ENCODE measurements at places on chromosomes 1 and 21.

- H3K4me1 ChIP-seq, result no peaks in the 10 kb centered on the region
- H3K36me3 ChIP-seq, result no peaks in the 10 kb centered on the region
- H3K4me3 ChIP-seq, result no peak overlapping the region
- H3K27me3 ChIP-seq, result no peaks in the 10 kb centered on the region
- no peak overlapping the region for H3K27ac ChIP-seq
- DNase-seq, result no peak
Observed at GRCh38 chr1:245804696-245805095, 649.9 kb downstream of the KIF26B start.

- no peaks in the 10 kb centered on the region for H3K27me3 ChIP-seq
- DNase-seq, result no peak
- H3K36me3 ChIP-seq, result no peaks in the 10 kb centered on the region
- H3K4me1 ChIP-seq, result no peaks in the 10 kb centered on the region
Observed at GRCh38 chr1:231215681-231216385, 25.2 kb upstream of the GNPAT start.

DNA sequence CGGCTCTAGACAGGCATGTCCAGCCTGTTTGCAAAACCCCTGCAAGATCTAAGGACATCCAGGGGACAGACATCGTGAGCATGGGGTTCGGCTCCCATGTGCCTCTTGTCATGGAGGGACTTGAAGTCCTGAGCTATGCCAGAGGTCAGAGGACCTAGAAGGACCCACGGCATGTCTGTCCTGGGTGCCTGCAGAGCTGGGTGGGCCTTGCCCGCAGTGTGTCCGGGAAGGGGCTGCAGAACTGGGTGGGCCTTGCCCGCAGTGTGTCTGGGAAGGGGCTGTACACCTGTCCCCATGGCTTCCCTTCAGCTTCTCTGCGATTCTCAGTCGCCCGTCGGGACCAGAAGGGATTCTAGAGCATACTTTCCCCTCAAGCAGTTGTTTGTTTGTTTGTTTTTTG, 20.0 kb upstream of the TRAPPC10 start:
- H3K4me1 ChIP-seq, result no peaks in the 10 kb centered on the region
- H3K36me3 ChIP-seq, result no peaks in the 10 kb centered on the region
- no peak overlapping the region for H3K4me3 ChIP-seq
- DNase-seq, result no peak
- H3K27me3 ChIP-seq, result no peaks in the 10 kb centered on the region
- H3K27ac ChIP-seq, result no peak overlapping the region

DNA sequence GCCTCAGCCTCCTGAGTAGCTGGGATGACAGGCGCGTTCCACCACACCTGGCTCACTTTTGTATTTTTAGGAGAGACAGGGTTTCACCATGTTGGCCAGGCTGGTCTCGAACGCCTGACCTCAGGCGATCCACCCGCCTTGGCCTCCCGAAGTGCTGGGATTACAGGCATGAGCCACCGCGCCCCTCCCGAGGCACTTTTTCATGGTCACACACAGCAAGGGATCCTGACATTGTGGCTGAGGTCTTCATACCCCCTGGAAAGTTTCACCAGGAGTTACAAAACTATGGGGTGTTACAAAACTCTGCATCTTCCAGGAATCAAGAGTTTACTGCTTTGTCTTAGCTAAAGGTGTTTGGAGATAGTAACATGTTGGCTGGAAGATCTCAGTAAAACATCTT, 234.3 kb upstream of the TMEM51 start:
- no peaks in the 10 kb centered on the region for H3K36me3 ChIP-seq
- no peak overlapping the region for H3K4me3 ChIP-seq
- DNase-seq, result no peak
- no peak overlapping the region for H3K27ac ChIP-seq
- H3K27me3 ChIP-seq, result no peaks in the 10 kb centered on the region

DNA sequence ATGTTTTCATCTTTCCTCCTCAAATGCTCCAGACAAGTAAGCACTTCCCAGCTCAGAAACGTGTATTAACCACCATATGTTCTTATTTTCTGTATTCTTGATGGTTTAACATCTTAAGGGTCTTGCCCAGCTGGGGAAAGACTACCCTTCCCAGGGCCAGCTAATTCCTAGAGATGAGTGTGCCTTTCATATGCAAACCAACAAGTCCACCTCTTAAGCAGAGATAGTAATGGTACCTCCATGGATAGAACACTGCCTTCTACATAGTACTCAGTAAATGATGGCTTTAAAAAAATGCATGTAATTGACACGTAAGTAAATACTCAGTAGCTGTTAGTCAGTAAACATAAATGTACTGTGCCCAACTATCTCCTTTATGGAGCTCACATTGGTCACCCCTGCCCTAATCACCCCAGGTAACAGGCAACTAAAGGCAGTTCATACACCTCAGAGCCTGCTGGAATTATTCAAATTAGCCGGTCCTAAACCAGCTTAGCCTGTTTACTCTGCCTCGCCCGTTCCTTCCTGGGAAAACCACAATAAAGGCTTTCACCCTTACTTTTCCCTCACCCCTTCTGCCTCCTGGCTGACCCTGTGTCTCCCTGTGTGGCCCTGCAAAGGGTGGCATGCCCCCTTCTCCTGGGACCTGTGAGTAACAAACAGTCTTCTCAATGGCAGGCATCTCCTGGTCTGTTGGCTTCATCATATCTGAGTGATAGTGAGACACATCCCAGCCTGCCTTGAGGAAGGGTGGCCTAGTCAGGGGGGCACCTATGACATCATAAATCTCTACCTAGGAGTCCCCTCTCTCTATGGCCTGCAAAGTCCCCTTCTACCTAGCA, 40.1 kb upstream of the KLHDC7A start:
- no peak overlapping the region for H3K4me3 ChIP-seq
- no peaks in the 10 kb centered on the region for H3K27me3 ChIP-seq
- H3K27ac ChIP-seq, result no peak overlapping the region
- no peaks in the 10 kb centered on the region for H3K36me3 ChIP-seq
- no peaks in the 10 kb centered on the region for H3K4me1 ChIP-seq
- DNase-seq, result no peak

DNA sequence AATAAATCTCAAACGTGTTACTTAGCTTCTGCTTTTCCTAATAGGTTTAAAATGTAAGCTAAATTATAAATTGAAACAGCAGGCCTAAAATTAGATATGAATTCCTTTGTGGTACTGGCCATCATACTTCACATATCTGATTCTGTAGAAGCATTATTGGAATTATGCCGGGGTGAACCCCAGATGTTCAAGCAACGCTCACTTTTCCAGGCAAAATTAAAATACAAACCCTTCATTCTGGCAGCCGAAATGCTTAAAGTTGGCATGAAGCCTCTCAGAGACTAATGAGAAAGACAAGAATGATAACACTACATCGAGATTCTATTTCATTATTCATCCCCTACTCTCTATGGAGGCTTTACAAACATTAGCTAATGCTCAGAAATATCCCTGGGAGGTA, 1352.7 kb upstream of the ADGRL2 start:
- H3K27me3 ChIP-seq, result no peaks in the 10 kb centered on the region
- no peaks in the 10 kb centered on the region for H3K4me1 ChIP-seq
- no peak overlapping the region for H3K27ac ChIP-seq
- no peak overlapping the region for H3K4me3 ChIP-seq

DNA sequence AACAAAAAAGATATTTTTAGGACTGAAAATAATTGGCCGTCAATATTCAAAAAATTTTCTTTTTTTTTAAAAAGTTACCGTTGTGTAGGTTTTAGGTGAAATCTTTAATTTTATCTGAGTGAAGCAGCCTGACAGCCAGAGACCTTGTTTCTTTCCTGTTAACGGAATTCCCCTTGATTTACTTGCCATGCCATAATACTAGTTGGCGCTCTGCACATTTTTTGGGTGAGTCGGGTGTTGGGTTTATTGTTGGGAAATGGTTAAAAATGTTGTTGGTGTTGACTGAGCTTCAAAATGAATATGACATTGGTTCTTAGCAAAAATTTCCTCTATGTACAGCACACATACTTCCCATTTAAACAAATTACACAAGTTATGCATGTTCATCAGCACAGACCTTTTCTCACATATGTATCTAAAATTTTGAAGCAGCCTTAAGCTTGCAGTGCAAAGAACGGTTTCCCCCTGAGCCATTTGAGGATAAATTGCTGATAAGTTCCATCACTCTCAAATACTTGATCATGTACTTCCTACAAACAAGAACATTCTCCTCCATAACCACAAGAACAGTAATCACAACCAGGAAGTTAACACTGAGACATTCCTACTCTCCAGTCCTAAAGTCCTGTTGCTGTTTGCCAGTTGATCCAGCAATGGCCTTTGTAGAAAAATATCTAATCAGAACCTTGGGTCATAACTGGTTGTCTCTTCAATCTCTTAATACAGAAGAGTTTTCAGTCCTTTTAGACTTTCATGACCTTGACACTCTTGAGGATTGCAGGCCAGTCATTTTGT, 34.2 kb downstream of the CAMTA1 start:
- H3K4me1 ChIP-seq, result no peaks in the 10 kb centered on the region
- H3K36me3 ChIP-seq, result no peaks in the 10 kb centered on the region
- no peak for DNase-seq
- no peaks in the 10 kb centered on the region for H3K27me3 ChIP-seq

DNA sequence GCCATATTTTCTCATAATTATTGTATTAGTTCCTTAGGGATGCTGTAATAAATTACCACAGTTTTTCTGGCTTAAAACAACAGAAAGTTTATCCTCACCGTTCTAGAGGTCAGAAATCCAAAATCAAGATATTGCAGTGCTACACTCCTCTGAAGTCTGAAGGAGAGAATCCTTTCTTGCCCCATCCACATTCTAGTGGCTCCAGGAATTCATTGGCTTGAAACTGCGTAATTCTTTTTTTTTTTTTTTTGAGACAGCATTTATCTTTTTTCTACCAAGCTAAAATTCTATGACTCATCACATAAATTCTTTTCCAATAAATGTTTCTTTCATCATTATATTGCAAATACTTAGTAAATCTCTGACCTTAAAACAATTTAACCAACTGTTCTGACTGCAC, 451.0 kb upstream of the RGS18 start:
- H3K4me1 ChIP-seq, result no peaks in the 10 kb centered on the region
- H3K4me3 ChIP-seq, result no peak overlapping the region
- H3K36me3 ChIP-seq, result no peaks in the 10 kb centered on the region
- H3K27me3 ChIP-seq, result no peaks in the 10 kb centered on the region

GRCh38 chr1:33784876-33785275, 79.0 kb upstream of the HMGB4 start:
- no peak overlapping the region for H3K27ac ChIP-seq
- H3K4me1 ChIP-seq, result no peaks in the 10 kb centered on the region
- no peaks in the 10 kb centered on the region for H3K27me3 ChIP-seq
- H3K4me3 ChIP-seq, result no peak overlapping the region
- H3K36me3 ChIP-seq, result no peaks in the 10 kb centered on the region
- no peak for DNase-seq

DNA sequence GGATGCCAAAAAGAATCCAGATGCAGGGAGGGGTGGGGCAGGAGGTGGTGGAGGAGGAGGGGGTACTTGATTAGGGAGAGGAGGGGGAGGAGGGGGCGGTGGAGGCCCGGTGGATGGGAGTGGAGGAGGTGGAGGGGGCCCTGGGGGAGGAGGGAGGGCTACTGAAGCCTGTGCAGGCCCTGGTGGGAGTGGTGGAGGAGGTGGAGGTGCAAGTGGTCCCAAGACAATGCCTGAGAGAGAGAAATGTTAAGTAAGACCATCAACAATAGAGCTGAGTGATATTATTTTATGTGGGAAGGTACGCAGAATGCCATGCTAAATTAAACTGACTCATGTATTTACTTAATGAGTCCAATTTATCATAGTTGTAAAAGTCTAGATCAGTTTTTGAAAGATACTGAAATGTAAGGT, 86.8 kb upstream of the LBR start:
- no peaks in the 10 kb centered on the region for H3K27me3 ChIP-seq
- H3K36me3 ChIP-seq, result no peaks in the 10 kb centered on the region
- H3K4me3 ChIP-seq, result no peak overlapping the region
- H3K27ac ChIP-seq, result no peak overlapping the region
- no peaks in the 10 kb centered on the region for H3K4me1 ChIP-seq
- no peak for DNase-seq

DNA sequence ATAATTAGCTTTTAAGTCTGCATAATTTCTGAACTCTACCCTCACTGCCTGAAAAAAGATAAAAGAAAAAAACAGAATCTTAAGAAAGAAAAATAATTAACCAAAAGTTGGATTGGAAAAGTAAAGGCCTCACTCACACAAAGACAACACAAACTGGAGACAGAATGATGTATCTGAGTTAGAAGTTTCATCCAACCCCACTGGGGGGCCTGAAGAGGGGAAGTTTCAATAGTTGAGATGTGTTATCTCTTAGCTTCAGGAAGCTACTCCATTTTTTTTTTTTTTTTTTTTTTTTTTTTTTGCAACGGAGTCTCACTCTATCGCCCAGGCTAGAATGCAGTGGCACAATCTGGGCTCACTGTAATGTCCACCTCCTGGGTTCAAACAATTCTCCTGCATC, 19.9 kb downstream of the SYDE2 start:
- H3K27me3 ChIP-seq, result no peaks in the 10 kb centered on the region
- no peak overlapping the region for H3K4me3 ChIP-seq
- H3K36me3 ChIP-seq, result no peaks in the 10 kb centered on the region
- H3K4me1 ChIP-seq, result no peaks in the 10 kb centered on the region

DNA sequence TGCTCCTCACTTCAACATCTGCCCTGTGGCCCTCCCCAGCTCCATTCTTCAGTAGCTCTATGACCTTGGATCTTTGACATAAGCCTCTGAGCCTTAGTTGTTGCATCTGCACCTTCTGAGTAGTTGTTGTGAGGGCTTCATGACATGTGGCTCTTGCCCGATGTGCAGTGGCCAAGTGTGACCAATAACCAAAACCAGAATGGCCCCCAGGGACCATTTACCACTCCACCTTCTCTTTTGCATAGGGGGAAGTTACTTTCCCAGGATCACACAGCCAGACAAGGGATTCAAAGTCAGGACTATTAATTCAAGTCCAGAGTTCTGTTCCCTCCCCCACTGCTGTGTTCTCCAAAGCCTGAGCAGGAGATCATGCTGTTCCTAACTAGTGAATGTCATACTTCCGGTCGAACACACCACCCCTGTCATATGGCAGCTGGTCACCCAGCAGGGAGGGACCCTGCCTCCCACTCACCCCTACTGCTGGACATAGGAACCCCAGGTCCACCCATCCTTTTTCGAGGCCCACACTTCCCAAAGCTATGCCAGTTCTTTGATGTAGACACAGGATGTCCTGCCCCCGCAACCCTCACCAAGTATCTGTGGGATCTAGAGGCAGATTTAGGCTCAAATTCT, 4.0 kb downstream of the FGR start:
- no peaks in the 10 kb centered on the region for H3K27me3 ChIP-seq
- H3K4me1 ChIP-seq, result no peaks in the 10 kb centered on the region
- no peak overlapping the region for H3K4me3 ChIP-seq
- no peak for DNase-seq

- H3K4me3 ChIP-seq, result no peak overlapping the region
- peaks cover 9% of the 10 kb centered on the region for H3K4me1 ChIP-seq
- no peaks in the 10 kb centered on the region for H3K36me3 ChIP-seq
Observed at GRCh38 chr1:59412718-59413326, 115.9 kb downstream of the FGGY start.

GRCh38 chr1:19164274-19165015, 45.6 kb downstream of the UBR4 start:
- H3K4me3 ChIP-seq, result no peak overlapping the region
- no peaks in the 10 kb centered on the region for H3K4me1 ChIP-seq
- DNase-seq, result no peak
- H3K27ac ChIP-seq, result no peak overlapping the region

- H3K36me3 ChIP-seq, result no peaks in the 10 kb centered on the region
- no peak overlapping the region for H3K27ac ChIP-seq
- no peak for DNase-seq
- H3K27me3 ChIP-seq, result no peaks in the 10 kb centered on the region
- no peak overlapping the region for H3K4me3 ChIP-seq
Observed at GRCh38 chr1:235261243-235261642, 66.7 kb downstream of the ARID4B start.

GRCh38 chr21:39016740-39017315, 166.4 kb downstream of the PSMG1 start:
- no peak overlapping the region for H3K27ac ChIP-seq
- no peak for DNase-seq
- H3K4me1 ChIP-seq, result peaks cover 6% of the 10 kb centered on the region
- no peak overlapping the region for H3K4me3 ChIP-seq
- no peaks in the 10 kb centered on the region for H3K27me3 ChIP-seq

All from right lobe of liver (tissue), 6 donors.